ENCODE measurements at places on chromosomes 6 and 20.

GRCh38 chr6:43540507-43540906 lies 23.6 kb downstream of the POLR1C start:
- no peak for DNase-seq

DNA sequence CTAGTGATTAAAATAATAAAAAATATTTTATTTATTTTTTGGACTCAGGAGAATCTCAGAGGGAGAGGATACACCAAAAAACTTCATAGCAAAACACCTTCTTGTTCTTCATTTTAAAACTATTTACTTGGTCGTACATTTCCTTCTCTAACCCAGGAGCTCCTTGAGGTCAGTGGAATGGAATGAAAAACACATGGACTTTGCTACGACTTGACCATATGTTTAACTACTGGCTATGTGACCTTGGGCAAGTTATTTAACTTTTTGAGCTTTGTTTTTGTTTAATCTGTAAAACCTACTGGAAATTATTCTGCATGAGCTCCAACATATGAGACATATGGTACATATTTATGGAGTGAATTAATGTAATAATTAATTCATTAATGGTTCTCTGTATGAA lies 1005.5 kb upstream of the CITED2 start:
- no peak for DNase-seq

DNA sequence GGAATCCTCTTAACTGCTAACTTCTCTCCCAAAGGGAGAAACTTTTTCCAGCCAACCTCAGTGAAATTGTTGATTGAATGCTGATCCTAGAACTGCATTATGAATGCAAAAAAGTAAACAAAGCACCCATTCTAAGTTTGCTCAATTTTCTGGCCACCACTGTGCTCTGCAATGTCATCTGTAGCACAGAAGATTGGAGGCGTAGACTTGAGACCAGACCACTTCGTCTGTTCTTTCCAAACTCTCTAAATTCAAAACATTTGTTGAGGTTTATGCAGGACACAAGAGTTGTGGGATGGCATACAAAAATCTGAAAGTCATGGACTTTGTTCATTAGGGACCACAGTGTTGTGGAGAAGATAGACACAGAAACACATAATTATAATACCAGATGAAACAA lies 11.1 kb upstream of the TSPYL1 start:
- no peak for DNase-seq

- DNase-seq, result peak; percentile 94
Measured at GRCh38 chr6:136783495-136784270, 8.6 kb downstream of the MAP3K5 start.

DNA sequence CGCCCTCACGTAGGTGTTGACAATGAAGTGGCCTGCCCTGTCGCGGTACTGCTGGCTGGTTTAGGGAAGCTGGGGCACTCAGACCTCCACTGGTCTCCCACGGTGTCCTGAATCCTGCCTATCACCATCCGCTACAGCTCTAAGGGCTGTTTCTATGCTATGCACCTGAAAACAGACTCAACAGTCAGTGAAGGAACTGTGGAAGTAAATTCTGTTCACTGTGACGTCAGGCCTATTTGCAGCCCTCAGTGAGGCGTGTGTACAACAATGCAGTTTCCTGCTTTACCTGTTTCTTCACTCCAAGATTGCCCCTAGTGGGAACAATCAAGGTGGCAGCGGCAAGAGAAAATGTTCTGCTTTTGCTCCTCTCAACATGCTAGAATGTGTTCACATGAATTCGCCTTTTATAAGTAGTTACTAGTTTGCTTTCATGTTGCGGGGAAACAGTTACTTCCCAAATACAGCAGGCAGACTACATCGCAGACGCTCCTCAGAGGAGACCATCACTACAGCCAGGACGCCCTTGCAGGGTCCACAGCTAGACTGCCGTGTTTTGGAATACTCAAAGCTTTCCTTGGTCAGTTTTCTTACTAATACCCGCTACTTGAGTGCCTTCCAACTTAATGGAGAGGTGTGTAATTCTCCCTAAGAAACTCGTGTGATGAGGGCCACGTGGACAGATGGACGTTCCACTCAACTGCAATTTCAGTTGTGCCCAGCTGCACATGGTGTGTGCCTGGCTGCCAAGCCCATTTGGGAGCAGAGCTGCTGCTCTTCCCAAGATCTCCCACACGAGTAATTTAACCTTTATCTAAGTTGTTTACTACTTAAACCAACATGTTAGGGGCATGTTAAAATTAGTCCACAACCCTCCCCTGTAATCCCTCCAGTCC lies 25.4 kb downstream of the DIDO1 start:
- peak; percentile 32 for DNase-seq

GRCh38 chr6:524803-525202 lies 132.1 kb downstream of the HUS1B start:
- DNase-seq, result peak; percentile 11

- DNase-seq, result no peak
Measured at GRCh38 chr6:259316-259715, 33.0 kb upstream of the DUSP22 start.

DNA sequence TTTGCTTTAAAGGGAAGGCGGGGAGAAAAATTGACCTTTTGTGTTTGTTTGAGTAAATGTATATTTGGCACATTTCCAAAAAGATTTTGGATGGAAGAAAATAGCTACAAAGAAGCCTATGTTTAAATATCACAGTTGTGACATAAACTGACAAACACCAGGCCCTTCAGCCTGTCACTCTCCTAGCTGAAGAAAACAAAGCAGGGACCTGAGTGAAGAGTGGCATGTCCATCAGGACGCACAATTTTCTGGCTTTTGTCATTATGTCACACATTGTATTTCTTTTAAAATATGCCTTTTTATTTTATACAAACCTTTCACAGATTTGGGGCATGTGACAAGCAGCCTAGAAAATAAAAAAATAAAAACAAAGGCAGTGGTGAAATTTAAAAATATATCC lies 241.2 kb downstream of the OGFRL1 start:
- no peak for DNase-seq

GRCh38 chr6:108555399-108556052 lies 5.2 kb upstream of the FOXO3 start:
- DNase-seq, result no peak

DNA sequence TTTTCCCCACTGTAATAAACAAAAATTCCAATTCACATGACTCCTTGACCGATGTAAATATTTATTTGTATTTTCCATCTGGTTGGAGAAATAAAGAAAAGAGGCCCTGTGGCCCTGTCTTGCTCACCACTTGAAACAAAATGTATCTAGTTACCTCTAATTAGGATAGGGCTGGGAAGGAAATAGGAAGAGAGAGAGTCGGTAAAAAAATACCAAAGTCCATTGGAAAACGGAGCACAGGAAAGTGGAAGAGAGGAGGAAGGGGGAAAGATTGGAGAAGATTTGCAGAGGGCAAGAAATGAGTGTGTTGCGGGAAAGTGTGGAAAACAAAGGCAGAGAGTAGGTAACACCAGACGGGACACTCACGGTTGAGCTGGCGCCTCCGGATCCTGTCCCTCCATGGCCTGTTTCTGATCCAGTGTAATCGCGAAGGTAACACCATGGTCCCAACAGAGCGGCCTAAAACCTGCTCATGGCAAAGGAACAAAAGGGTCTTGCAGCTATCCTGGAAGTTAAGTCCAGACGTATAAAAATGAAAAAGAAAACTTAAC lies 105.8 kb upstream of the RIPOR2 start:
- no peak for DNase-seq

- DNase-seq, result no peak
Measured at GRCh38 chr20:57940868-57941522, 231.2 kb upstream of the PMEPA1 start.

- peak; percentile 85 for DNase-seq
Measured at GRCh38 chr6:154169193-154169847, 130.3 kb downstream of the OPRM1 start.

DNA sequence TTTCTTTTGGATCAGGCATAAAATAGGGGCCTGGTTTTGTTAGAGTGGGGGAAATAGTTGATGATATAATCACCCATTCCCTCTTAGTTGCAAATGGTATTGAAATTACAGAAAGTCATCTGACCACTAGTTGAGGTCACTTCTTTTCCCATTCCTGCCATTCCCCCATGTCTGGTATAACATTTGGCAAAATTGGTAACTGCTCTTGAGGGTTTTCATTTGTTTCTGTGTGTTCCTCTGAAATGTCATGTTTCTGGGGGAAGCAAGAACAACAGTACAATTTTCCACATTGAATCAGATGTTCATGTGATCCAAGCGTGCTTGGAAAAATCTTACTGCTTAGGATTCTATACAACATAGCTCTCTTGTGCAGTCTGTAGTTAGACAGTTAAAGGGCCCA lies 7.3 kb downstream of the AIG1 start:
- no peak for DNase-seq

DNA sequence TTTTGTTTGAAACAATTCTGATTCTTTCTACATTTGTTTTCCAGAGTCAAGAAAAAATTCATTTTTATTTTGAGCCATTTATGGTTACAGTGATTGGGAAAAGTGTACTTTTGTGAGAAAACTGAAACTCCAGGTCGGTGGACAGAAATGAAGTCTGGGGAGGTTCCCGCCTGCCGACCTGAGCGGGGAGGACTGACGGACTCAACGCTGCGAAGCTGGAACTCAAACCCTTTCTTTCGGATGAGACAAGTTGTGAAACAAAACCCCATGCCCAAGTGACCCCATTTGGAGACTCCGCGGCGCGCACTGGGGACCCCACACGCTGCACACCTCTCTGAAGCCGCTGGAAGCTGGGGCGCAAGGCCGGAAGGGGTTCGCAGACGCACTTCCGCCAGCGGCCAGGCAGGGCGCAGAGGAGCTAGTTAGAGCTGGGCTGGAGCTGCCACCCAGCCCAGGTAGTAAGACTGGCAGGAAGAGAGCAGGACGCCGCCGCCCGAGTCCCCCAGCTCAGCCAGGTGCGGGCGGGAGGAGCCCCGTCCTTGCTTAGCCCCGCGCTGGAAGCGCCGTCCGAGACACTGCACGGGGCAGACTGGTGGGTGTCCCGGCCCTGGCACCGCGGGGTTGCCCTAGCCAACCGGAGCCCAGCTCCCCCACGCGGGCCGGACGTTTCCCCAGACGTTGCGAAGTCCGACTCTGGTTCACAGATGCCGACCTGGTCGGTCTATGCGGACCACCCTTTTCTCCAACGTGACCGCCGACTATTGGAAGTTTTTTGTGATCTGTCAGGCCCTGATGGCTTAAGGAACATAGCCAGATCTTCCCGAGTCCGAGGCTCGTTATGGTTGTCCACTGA lies 19.8 kb upstream of the ZSCAN16 start:
- DNase-seq, result peak; percentile 95

- no peak for DNase-seq
Measured at GRCh38 chr6:144364782-144365181, 79.6 kb downstream of the UTRN start.

GRCh38 chr6:33717934-33718455 lies 6.5 kb upstream of the UQCC2 start:
- no peak for DNase-seq

- no peak for DNase-seq
Measured at GRCh38 chr6:162713974-162714780, 13.4 kb downstream of the PRKN start.

DNA sequence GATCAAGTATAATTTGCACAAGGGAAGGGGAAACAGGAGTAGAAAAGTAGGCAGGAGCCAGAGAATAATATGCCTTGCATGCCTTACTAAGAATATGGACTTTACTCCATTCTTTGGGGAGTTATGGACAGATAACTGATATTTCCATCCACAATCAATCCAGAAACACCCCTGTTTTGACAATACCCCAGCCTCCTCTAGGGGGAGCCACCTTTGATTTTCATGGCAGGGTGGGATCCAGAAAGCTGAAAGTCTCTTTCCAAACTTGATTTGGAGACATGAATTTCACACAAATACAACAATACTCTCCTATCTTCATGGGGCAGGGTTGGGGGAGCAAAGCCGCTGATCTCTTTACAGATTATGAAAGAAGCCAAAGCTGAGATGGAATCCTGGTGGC lies 404.1 kb downstream of the FOXA2 start:
- peak; percentile 3 for DNase-seq

GRCh38 chr20:21048841-21049273 lies 57.3 kb downstream of the LINC00237 start:
- DNase-seq, result peak; percentile 57

GRCh38 chr6:15027472-15027871 lies 218.4 kb upstream of the JARID2 start:
- DNase-seq, result no peak

DNA sequence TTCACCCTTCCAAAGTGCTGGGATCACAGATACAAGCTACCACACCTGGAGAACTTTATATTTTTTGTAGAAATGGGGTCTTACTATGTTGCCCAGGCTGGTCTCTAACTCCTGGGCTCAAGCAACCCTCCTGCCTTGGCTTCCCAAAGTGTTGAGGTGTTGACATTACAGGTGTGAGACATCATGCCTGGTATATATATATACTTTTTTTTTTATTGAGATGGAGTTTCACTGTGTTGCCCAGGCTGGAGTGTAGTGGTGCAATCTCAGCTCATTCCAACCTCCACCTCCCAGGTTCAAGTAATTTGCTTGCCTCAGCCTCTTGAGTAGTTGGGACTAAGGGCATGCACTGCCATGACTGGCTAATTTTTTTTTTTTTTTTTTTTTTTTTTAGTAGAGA lies 5.4 kb downstream of the FKBP5 start:
- DNase-seq, result no peak

DNA sequence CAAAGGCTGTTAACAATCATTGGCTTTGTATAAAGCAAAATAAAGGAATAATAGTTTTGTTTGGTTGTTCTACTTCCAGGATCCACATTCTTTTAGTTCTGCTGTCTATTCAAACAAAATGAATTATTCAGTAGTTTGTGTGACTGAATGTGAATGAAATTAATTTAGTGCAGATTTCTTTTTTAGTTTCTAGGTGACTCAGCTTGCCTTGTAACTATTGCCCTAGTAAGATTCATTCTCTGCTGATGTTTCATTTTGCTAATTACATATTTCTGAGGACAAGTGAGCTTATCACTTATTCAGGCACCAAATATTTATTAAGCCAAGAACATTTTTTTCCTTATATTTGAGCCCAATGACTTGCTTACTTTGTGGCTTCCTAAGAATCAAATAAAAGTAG lies 46.5 kb upstream of the RIPOR2 start:
- DNase-seq, result no peak

DNA sequence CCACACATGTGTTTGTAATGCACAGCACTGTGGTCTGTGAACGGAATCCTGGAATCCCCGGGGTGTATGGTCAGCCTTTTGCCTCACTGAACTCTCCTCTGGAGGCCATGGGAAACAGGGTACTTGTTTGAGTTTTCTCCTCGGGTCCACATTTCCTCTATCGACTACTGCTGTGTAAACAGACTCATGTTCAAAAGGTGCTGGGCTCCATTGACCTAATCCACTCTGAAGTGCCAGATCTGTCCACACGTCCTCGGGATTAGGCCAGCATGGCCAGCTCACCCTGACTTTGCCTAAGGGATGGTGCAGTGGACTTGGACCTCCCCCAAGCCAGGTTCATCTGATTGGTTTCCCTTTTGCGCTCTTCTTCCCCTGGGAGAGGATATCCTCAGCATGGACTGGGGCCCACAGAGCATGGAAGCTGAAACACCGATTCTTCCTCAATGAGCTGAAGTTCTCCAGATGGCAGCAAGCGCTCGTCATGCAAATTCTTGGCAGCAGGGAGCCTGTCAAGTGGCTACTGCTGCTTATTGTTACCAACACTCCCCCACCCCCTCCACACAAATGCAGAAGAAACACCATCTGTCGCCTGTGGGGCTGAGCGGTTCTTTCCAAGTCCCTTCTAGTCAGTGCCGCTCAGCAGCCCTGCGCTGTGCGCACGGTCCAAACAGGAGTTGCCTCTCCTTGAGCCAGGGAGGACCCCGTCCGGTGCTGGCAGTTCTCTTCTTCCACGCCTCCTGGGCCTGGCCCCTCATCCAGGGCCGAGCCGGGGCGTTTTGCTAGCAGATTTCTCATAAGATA lies 292.6 kb upstream of the MARCKS start:
- peak; percentile 61 for DNase-seq

GRCh38 chr20:9555781-9556180 lies 41.4 kb downstream of the LAMP5 start:
- DNase-seq, result no peak
